ENCODE measurements at places on chromosomes 16 and 17. TPM values are rescaled to one million over a fixed set of nuclear protein-coding genes. Genes with fewer than 3 reads are reported as not detected.

Gene NOMO2
- total RNA-seq = 219 TPM

Gene RARA
- total RNA-seq = 43.4 TPM

DNA sequence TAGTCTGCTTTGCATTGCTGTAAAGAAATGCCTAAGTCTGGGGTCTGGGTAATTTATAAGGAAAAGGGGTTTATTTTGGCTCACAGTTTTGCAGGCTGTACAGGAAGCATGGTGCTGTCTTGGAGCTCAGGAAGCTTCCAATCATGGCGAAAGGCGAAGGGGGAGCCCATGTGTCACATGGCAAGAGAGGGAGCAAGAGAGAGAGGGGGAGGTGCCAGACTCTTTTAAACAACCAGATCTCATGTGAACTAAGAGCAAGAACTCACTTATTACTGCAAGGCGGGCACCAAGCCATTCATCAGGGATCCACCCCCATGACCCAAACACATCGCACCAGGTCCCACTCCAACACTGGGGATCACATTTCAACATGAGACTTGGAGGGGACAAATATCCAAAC, 148.2 kb upstream of the HS3ST2 start:
- DNase-seq = no peak

Gene CD300LB
- not detected for total RNA-seq

GRCh38 chr16:54867302-54867832, 63.3 kb upstream of the IRX5 start:
- DNase-seq = no peak

- peak; percentile 55 for DNase-seq
Observed at GRCh38 chr17:17959520-17960361, 12.5 kb downstream of the TOM1L2 start.

- DNase-seq = no peak
Observed at GRCh38 chr17:31061678-31062077, 33.1 kb upstream of the NF1 start.

GRCh38 chr17:57772774-57773173, 27.7 kb upstream of the CCDC182 start:
- DNase-seq = no peak

DNA sequence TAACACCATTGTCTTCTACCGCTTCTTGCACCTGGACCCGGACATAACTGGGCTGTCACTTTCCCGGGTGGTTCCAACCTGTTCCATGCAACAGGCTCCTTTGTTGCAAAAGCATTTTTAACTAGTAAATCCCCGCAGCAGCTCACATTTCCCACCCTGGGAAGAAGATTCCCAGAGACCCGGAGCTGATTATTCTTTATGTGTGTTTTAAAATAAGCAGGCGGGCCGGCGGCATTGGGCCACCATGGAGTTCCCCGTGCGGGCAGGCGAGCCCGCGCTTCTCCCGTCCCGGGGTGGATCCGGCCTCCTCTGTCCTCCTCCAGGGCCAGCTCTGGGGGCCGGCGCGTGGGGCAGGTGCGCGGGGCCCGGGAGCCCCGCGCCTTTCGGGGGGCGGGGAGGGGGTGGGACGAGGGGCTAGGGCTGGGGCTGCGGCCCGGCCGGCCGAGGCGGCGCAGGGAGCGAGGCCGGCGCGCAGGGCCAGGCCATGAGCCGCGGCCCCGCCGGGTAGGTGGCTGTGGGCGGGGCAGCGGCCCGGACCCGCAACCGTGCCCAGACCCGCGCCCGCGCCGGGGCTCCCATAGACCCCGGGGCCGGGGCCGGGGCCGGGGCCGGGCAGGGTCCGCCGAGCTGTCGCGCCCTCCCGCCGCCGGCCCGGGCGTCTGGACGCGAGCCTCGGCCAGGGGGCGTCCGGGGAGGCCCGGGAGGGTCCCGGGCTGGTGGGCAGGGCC, 1.7 kb downstream of the CRAMP1 start:
- DNase-seq = no peak

GRCh38 chr17:19271780-19272357, 34.7 kb downstream of the EPN2 start:
- no peak for DNase-seq

DNA sequence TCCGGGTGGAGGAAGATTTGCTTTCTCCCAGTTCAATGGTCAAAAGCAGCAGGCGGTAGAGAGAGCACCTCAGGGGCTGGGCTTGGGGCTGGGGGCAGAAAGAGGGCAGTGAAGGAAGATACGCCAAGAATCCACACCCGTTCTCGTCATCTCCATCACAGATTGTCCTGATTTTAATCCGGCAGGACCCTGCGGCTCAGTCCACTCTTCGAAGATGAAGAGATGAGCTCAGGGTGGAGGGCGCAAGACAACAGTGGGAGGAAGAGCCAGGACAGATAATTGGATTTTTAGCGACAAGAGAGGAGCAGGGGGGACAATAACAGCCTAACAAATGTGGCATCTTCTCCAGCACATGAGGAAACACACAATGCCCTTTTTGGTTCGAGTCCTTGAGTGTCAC, 165.9 kb downstream of the SDK2 start:
- DNase-seq = no peak

DNA sequence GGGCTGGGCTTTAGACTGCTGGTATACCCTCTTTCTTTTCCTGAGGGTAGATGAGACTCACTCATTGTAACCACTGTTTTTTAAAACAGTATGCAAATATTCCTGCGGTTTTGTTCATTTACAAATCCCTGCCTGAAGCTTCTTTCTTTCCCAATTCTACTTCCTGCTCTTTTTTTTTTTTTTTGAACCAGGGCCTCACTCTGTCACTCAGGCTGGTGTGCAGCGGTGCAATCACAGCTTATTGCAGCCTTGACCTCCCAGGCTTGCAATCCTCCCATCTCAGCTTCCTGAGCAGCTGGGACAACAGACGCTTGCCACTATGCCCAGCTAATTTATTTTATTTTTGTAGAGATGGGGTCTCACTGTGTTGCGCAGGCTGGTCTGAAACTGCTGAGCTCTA, 8.0 kb upstream of the SULT1A1 start:
- DNase-seq = no peak

DNA sequence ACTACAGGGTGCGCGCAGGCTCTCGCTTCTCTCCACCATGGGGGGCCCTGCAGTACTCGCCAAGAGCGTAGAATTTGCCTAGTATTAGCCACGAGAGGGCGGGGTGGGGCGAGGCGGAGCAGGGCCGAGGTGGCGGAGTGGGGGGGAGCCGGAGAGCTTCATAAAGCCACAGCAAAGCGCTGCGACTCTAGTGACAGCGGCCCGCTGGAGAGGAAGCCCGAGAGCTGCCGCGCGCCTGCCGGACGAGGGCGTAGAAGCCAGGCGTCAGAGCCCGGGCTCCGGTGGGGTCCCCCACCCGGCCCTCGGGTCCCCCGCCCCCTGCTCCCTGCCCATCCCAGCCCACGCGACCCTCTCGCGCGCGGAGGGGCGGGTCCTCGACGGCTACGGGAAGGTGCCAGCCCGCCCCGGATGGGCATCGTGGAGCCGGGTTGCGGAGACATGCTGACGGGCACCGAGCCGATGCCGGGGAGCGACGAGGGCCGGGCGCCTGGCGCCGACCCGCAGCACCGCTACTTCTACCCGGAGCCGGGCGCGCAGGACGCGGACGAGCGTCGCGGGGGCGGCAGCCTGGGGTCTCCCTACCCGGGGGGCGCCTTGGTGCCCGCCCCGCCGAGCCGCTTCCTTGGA, at the start of gene TBX21:
Gene TBX21, plus strand, starts transcription at position 190 of the 627 bp plus-strand sequence. Its CDS starts 219 bp downstream, at position 409.
- peak; percentile 25 for DNase-seq

Gene HOXB13
- not detected for total RNA-seq

Gene KRT13
- not detected for total RNA-seq

- DNase-seq = no peak
Observed at GRCh38 chr17:9331279-9332131, 244.1 kb downstream of the STX8 start.

Gene ATP2A3
- 0.78 TPM for total RNA-seq

All from endothelial cell of umbilical vein (primary cell).